ENCODE measurements at places on chromosomes 5 and 9.

DNA sequence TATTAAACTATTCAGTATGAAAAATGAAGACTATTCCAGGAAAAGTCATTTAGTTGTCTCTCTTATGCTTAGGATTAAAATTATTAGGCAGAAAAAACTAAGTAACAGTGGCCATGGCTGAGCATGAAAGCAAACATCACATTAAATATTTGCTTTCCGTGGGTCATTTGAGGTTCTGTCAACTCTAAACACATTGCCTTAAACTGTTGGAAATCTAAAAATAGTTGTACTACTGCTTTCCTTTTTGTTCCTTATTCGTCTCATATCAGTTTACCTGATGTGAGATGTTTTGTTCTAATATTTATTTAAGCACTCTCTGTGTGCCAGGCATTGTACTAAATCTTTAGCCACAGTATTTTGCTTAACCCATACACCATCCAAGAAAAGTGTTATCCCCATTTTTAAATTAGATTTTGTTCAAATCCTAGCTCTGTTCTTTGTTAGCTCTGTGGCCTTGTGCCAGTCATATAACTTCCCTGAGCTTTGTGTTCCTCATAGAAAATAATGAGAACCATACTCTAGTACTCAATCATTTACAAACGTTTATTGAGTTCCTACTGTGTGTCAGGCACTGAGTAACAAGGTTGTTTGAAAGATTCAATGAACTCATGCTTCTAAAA lies 18.7 kb upstream of the ZNF608 start:
- DNase-seq: no peak

DNA sequence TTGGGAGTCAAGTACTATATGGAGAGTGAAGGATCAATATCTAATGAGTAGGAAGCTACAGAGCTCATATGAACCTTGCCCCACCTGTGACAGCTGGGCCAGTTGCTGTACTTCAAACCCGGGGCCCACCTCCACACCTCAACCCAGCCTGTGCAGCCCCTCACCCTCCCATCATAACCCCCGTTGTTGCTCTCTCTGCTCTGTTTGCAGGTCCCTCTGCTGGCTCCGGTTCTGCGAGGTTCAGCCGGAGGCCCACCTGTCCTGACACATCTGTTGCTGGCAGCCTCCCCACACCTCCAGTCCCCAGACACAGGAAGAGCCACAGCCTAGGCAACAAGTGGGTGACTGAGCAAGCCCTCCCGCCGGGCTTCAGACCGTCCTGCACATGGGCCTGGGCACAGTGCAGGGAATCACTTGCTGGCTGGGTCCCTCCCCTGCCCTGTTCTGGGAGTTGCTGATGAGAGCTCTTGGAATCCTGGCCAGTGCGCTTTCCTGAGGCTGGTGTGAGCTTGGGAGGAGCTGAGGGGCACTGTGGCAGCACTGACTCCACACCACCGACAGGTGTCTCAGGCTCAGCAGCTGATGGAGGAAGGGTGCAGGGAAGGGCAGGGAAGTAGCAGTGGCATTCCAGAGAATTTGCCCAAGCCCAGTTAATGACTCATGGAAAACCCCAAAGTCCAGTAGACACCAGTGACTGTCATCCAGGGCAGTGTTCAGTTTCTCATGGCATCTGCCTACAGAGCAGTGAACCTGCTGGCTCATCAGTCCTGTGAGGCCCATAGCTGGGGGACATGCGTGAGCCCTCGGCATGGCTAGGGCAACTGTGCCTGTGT lies 69.5 kb upstream of the GARNL3 start:
- DNase-seq: peak; percentile 67

DNA sequence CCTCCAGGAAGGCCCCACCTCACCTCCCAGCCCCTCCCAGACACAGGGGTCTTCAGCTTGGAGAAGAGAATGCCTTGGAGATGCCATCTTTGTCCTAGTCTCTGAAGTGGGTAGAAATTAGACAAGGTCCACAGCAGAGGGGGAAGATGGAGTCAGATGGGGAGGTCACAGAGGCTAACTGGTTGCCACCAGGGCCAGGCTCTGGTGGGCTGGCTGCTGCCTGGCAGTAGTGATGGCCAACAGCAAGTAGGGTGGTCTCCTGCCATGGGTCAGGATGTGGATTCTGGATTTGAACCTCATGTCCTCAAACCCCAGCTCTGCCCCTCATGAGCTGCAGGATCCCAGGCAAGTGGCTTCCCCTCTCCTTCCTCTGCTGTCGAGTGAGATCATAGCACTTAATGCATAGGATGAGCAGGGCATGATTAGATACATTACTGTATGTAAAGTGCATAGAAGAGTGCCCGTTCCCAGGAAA lies 38.7 kb upstream of the NEK6 start:
- no peak for DNase-seq

GRCh38 chr5:67292201-67292940 lies 95.8 kb upstream of the CD180 start:
- no peak for DNase-seq

DNA sequence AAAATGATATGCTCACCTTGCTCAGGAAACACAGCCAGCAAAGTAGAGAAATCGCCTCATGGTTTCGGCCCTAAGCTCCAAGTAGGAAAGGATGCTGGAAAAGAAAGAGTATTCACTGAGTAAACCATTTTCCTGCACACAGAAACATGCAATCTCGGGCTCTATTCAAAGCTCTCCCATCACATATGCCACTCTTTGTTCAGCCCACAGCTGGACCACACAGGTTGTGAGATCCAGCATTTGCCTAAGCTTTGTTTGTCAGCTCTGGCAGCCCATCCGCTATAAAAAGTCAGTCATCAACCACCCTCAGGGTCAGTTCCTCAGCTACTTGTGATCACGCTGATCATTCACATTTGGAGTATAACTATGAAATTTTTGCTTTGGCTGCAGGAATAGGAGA lies 96.5 kb upstream of the SMARCA2 start:
- DNase-seq: no peak

GRCh38 chr9:98568909-98569469 lies 139.7 kb downstream of the GABBR2 start:
- no peak for DNase-seq

- DNase-seq: no peak
Measured at GRCh38 chr9:104860263-104860662, 67.7 kb downstream of the ABCA1 start.

DNA sequence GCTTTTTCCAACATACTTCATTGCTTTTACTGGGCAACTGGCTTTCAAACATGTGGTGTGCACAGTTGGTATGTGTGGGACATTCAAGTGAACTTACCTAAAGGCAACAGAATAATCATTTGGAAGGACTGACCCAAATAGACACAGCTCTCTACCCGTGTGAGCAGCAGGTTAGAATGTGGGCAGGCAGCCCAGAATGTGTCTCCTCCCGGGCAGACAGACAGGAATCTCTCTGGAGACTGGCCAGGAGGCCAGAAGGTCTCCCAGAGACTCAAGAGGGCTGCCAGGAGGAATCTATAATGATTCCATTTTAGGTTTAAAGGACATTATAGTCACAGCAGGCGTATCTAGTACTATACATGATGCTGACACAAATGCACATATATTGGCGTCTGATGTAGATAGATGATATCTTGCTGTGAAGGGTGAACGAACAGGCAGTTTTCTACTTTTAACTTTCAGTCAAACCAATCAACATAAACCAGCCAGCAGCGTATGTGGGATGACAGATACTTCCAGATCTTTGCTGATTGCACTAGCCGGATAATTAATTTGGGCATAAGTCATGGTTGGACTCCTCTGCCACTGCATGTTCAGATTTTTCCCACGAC lies 297.4 kb upstream of the ZNF608 start:
- peak; percentile 86 for DNase-seq

GRCh38 chr5:152004095-152004494 lies 79.4 kb upstream of the GLRA1 start:
- DNase-seq: no peak

DNA sequence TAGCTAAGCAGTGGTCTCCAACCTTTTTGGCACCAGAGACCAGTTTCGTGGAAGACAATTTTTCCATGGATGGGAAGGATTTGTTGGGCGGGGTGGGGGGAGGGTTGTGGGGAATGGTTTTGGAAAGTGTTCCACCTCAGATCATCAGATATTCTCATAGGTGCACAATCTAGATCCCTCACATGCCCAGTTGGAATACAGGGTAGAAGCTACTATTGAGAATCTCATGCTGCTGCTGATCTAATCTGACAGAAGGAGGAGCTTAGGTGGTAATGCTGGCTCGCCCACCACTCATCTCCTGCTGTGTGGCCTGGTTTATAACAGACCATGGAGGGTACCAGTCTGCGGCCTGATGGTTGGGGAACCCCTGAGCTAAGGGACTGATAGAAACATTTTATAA lies 662.7 kb upstream of the RGMB start:
- DNase-seq: no peak

- no peak for DNase-seq
Measured at GRCh38 chr5:115265220-115265619, 2.5 kb upstream of the PGGT1B start.

- no peak for DNase-seq
Measured at GRCh38 chr9:79357616-79358015, 214.1 kb upstream of the TLE4 start.

- DNase-seq: no peak
Measured at GRCh38 chr9:86731511-86732063, 215.7 kb downstream of the GAS1 start.

GRCh38 chr9:97385626-97386264 lies 26.2 kb upstream of the TDRD7 start:
- no peak for DNase-seq

DNA sequence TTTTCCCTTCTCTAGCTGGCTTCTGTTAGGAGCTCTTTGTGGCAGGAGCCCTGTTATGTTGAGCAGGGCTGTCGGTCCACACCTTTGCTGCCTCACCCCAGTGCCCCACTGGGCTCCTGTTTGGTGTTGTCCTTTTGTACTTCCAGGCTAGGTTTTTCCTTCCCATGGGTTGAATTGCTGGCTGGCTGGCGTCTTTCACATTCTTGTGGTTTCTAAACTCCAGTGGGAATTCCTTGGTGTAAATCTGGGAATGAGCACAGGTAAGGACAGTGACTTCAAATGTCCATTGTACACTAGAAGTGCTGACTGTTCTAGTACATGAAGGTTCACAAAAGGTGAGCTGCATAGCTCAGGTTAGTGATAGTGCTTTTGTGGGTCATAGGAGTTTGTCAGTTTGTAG lies 30.4 kb downstream of the RASGRF2 start:
- DNase-seq: peak; percentile 69

- DNase-seq: peak; percentile 50
Measured at GRCh38 chr9:29044959-29045358, 1471.7 kb upstream of the C9orf72 start.

DNA sequence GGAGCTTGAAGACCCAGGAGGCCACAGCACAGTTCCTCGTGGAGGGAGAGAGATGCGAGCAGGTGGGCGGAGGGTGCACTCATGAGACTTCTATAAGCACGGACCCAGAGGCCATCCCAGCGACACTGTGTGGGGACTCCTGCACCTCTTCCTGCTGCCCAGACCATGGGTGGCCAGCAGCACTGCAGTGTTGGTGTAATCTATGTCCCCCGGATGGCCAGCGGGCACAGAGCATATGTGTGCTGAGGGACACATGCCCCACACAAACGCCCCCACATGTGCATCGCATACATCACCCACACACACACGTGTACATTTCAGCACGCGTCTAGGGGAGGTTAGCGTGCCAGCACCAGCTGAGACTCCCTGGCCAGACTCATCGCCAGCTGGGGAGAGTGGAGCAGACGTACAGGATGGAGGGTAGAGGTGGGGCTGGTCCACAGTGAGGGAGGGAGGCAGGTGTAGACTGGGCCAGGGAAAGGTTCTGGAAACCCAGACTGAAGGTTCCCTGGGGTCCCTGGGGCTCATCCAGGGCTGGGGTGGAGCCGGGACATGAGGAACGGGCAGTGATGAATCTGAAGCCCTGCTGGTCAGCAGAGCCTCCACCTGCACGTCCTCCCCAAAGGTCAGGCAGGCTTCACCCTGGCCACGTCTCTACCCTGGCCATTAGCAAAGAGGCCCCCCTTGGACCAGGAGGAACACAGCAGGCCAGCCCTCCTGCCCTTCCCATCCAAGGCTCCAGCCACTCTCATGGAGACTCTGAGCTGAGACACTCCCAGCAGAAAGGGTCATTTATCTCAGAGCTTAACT lies 27.6 kb downstream of the ADAMTS2 start:
- DNase-seq: no peak

DNA sequence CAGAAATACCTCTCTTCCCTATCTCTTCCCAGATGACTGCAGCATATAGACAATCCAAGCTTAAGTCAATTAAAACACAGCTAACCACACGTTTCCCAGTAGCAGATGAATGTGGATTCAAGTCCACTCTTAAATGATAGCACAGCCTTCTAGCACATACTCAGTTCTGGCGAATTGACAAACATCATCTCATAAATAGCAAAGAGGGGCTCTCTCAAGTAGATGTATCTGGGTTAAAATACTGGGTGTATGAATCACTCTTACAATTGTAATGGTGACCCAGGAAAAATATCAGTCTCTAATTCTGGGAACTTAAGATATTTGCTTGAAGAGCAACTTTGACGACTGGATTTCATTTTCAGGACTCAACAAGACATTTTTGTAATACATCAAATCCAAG lies 67.0 kb upstream of the HAPLN1 start:
- no peak for DNase-seq

GRCh38 chr5:80409367-80409966 lies 1.6 kb downstream of the ZFYVE16 start:
- no peak for DNase-seq

DNA sequence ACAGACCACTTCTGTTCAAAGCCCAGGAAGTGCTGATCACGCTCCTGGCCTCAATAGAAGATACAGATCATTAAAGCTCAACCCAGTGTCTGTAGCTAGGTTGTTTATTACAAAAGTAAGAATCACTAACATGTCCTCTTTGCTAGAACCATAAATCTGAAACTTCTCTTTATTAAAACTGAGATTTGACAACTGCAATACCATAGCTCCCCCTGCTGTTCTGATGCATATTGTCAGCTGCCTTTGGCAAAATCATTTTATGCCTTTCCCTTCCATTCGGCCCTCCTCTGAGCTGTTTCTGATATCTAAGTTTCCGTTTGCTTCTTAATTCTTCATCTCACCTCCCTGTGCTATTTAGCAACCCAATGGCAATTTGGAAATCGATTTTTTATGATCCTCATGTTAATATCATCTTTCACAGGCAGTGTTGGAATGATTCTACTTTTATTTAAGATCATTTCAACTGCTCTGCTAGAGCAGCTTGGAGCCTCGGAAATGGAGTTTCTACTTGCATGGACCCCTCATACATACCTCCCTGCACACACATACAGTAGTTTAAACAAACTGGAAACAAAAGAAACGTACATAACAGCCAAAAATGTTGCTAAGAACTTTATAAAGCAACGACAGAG lies 998.8 kb downstream of the MAT2B start:
- DNase-seq: peak; percentile 27

All from urothelium cell line (cell line).